ENCODE measurements at places on chromosomes 2 and 18.

GRCh38 chr2:224308272-224308911 is 93.5 kb downstream of the FAM124B start:
- no peak for DNase-seq

- DNase-seq = no peak
These were observed 110.0 kb downstream of the TRIB2 start for GRCh38 chr2:12826781-12827180.

DNA sequence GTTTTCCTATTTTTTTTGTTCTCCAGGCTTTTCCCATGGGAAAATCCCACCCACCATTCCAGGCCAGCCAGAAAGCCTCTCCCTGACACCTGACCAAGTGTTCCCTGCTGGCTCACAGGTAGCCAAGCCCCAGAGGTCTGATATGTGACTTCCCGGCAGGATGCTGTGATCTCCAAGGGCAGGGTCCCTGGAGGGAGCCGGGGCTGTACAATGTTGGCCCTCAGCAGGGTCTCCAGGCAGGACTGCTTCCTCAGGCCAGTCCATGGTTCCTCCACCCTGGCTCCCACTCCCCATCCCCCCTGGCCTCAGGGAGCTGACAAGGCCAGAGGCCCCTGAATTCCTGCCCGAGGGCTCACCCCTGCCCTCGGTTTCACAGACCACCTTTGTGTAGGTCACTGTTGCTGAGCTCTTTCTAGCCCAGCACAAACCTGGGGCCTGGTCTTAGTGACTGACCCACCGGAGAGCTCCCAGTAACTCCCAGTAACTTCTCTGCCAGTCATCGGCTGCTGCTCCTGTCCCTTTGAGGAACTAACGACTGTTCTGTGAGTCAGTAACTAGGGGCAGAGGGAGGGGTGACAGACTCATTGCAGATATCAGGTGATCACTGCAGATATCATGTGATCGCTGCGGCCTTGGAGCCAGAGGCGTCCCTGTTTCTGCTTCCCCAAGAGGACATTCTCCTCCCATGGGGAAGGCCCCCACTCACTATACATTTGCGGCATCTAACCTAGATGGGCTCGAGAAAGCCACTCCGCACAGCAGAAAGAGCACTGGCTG is 38.7 kb downstream of the SDC1 start:
- DNase-seq = no peak

DNA sequence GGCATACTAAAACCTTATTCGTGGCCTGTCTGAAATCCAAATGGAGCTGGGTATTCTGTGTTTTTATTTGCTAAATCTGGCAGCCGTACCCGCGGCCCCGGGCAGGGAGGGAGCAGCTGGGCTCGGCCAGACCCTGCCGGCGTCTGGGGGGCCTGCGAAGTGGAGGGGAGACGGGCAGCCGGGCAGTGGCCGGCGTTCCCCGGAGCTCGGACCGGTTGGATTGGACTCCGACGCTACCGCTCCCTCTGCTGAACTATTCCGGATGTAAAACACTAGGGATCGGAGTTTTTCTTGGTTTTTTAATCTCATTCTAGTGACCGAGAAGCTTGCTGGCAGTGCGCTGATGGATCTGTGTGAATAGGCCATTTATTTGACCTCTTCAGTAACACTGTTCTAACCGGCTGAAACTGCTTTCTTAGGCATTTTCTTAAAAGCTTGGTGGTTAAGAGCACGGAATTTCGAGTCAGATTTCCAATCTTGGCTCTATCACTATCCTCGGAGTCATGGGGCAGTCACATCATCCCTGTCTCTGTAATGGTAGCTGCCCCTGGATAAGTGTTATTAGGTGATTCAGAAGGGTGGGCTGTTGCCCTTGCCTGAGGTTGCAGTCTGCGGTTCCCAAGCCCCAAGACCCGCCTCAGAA is 694 bp downstream of the UNC50 start:
- no peak for DNase-seq

- no peak for DNase-seq
These were observed 295.1 kb upstream of the TNP1 start for GRCh38 chr2:217154923-217155322.

DNA sequence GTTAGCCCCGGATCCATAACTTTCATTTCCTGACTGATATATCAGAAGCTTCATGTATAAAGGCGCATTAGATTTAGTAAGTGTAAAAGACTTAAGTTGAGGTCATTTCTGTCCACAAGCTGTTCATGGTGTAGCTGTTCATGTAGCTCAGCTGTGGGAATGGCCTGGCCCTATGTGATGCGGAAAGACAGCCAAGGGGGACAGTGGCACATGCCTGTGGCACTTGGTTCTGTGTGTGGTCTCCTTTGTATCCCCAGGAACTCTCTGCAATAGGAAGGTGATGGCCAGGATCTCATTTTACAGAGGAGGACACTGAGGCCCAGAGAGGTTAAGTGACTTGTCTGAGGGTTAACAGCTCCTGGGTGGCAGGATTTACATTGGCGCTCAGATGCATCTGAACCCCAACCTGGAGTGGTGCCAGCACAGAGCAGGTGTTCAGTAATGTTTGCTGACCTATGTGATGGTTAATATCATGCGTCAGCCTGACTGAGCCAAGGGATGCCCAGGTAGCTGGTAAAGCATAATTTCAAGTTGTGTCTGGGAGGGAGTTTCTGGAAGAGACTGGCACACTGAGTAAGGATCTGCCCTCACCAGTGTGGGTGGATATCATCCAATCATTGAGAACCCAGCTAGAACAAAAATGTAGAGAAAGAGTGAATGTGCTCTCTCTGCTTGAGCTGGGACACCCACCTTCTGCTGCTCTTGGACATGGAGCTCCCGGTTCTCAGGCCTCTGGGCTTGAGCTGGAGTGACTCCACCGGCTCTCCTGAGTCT is 25.4 kb downstream of the HPCAL1 start:
- DNase-seq = no peak

DNA sequence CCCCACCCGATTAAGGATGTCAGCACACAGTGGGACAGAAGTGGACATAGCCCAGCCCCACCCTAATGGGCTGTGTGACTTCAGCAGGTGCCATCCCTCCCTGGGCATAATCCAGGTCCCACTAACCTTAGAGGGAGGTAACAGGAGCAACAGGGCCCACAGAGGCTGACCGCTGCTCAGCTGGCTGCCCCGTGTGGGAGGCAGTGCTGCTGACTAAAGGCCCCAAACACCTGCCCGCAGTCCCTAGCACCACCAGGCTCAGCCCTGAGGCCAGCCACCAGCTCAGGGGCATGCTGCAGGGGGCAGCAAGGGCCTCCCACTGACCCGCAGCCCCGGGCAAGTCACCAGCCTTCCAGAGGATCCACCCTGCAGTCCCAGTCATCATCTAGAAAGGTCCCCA is 14.6 kb downstream of the BIN1 start:
- DNase-seq = no peak

DNA sequence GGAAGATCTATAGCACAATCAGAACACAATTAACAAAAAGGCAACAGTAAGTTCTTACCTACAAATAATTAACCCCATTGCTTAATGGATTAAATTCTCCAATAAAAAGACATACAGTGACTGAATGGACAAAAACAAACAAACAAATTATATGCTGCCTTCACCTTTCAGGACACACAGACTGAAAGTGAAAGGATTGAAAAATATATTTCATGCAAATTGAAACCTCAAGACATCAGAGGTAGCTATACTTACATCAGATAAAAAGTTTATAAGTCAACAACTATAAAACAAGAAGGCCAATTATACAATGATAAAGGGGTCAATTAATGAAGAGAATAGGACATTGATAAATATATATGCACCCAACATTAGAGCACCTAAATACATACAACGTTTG is 741.2 kb upstream of the FAM98A start:
- DNase-seq = no peak

GRCh38 chr2:61853847-61854563 is at the start of gene FAM161A:
TSS of gene FAM161A (minus strand) at chr2:61854060. CDS start at chr2:61854041, 19 bp downstream.
- DNase-seq = peak; percentile 47

DNA sequence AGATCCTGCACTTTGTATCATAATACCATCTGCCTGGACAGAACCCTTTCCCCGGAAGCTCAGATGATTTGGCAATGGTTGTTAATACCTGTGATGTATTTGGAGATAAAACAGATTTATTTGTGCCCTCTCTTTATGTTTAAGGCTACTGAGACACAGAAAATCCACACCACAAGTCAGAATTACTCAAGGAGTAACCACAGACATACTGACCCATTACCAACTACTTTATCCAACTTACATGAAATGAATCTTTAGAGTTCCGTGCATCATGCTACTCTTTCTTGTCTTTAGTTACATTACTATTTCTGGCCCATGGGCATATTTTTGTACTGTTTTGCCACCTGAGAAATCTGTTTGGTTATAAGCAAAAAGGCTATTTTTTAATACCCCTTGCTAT is 384.0 kb downstream of the STK39 start:
- no peak for DNase-seq

- no peak for DNase-seq
These were observed 594.1 kb downstream of the SATB2 start for GRCh38 chr2:198863655-198864054.

GRCh38 chr2:196066291-196067087 is 2.1 kb downstream of the DNAH7 start:
- DNase-seq = no peak

GRCh38 chr2:84629550-84629949 is 113.3 kb downstream of the DNAH6 start:
- no peak for DNase-seq

DNA sequence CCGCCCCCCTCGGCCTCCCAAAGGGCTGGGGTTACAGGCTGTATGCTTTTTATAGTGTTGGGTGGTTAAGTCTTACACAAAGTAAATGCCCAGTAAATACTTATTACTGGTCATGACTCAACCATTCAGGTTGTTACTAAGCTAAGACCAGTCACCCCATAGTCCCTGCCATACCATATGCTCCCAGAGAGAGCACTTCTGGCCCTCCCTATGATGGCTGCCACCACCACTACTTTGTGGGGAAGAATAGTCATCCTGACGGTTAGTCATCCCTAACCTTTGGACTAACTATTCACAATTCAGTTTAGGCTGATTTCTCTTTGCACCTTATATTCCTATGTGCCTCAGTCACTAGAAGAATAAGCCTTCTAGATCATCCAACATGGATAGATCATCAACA is 42.0 kb upstream of the MSH2 start:
- no peak for DNase-seq

GRCh38 chr2:32680942-32681341 is 53.1 kb downstream of the TTC27 start:
- DNase-seq = no peak

- DNase-seq = no peak
These were observed 195.1 kb downstream of the C1D start for GRCh38 chr2:67867735-67868134.

GRCh38 chr2:222268311-222268990 is 30.3 kb downstream of the PAX3 start:
- DNase-seq = no peak

DNA sequence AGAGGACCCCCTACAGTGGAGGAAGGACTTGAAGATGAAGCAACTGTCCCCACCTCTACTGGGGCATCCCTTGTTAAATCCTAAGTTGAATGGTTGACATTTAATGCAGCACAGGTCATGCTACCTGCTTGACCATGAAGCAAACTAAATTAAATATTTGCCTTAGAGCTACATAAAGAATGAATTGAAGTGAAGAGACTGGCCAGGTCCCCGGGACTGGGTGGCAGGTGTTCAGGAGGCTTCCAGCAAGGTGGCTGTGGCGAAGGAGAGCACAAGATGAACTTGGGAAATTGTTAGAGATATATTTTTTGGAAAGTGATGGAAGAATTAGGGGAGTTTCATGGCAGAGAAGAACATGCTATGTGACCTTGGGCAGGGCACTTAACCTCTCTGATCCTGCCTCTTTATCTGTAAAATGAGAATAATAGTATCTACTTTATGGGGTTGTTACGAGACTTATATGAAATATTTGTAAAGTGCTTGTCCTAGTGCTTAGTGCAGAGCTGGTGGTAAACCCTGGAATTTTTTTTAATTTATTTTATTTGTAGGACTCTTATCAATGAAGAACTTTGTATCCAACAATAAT is 37.3 kb downstream of the EFR3B start:
- no peak for DNase-seq

DNA sequence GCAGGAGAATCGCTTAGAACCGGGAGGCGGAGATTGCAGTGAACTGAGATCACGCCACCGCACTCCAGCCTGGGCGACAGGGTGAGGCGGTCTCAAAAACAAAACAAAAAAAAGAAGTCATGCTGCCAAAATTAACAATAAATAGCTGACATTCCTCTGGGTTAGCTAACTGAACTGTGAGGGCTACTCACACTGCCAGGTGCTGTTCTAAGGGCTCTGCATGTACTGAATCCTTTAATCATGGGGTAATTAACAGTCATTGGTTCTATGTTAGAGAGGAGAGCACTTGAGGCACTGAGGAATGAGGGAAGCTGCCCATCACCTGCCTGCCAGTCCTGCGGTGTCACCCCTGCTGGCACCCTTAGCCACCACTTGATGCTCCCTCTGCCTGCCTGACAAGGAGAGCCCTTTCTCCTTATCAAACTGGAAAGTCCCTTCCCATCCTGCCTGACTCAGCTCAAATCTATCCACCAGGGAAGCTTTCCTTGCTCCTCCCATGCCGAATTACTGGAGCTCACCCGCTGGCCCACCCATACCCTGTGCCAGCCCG is 73.0 kb upstream of the RIOK3 start:
- DNase-seq = no peak

- DNase-seq = no peak
These were observed 112.0 kb upstream of the PNPT1 start for GRCh38 chr2:55805686-55806085.

DNA sequence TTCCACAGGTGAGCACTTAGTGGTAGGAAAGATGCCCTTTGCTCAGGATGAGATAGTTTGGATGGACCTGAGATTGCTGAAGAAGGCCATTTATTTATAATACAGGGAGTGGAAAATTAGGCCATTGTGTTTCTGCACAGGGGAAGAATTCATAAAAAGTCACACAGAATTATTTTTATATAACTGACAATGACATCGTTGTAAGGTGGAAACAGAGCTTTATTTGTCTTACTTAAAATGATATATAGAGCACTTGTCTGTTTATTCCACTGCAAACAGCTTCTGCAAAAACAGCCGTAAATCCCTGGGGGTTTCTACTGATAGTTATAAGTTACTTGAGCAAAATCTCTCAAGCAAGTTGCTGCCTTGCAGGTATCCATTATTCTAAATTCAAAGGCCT is 158.1 kb upstream of the ZNF521 start:
- DNase-seq = no peak

- no peak for DNase-seq
These were observed 430.2 kb upstream of the PIK3C3 start for GRCh38 chr18:41524674-41525470.

DNA sequence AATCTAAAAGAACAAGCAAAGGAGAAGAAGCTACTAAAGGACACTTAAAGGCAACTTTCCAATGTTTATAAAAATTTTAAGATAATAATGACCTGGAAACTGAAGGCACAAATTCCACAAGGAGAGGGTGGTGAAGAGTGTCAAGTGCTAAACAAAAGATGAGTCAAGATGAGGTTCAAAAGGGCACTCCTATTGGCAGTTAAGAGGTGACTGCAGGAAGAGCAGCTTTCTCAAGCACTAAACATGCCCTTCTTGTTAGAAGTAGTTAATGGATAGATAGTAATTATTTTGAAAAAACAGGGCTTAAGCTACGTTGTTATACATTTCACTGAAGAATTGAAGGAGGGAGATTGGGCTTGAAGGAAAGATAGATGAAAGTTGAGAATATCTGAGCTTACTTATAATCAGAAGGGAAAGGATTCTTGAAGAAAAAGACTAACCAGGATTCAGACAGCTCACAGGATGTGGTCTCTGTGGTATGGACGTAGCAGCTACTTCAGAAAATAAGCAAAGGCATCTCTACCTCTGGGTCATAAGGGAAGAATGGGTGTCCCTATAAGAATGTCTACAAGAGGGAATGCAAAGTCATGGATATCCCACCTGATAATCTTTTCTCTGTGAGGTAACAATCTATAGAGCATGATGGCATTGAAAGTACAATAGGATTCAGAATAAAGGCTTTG is 454.7 kb upstream of the SLC39A10 start:
- peak; percentile 0 for DNase-seq

- no peak for DNase-seq
These were observed 121.0 kb downstream of the MYO1B start for GRCh38 chr2:191366199-191366598.

Measured in stimulated activated CD4-positive, alpha-beta T cell treated with anti-CD3 and anti-CD28 coated beads, Interleukin-1b, Interleukin-23, amount 100 ng/mL, for 4 hours (primary cell).